ENCODE measurements at places on chromosomes 3 and 15. TPM values are rescaled to one million over a fixed set of nuclear protein-coding genes. Genes with fewer than 3 reads are reported as not detected.

The IFRD2 gene
- total RNA-seq = 187 TPM

The SECISBP2L gene
- 32.1 TPM for total RNA-seq

The PARP15 gene
- 0.07 TPM for total RNA-seq

The CDHR4 gene
- total RNA-seq = not detected

The CCR8 gene
- total RNA-seq = not detected

The ADAMTS7 gene
- 6.6 TPM for total RNA-seq

The NTRK3 gene
- total RNA-seq = not detected

The ZBTB47 gene
- total RNA-seq = 17.3 TPM

The REC114 gene
- not detected for total RNA-seq

The GPD1L gene
- 19.1 TPM for total RNA-seq

The GHRL gene
- not detected for total RNA-seq

The LIPC gene
- 0.04 TPM for total RNA-seq

The CEP97 gene
- total RNA-seq = 17.7 TPM

The HTR3E gene
- not detected for total RNA-seq

The FEZF2 gene
- not detected for total RNA-seq

The FES gene
- 60.5 TPM for total RNA-seq

The DTX3L gene
- 13.1 TPM for total RNA-seq

The PCSK6 gene
- total RNA-seq = 0.26 TPM

The MGA gene
- total RNA-seq = 26.6 TPM

The CD86 gene
- total RNA-seq = not detected

The FAM43A gene
- 170 TPM for total RNA-seq

The ITIH1 gene
- total RNA-seq = not detected
